Stimulated activated CD8-positive, alpha-beta memory T cell treated with anti-CD3 and anti-CD28 coated beads, Interleukin-4, amount 100 ng/mL, for 4 hours (primary cell): ENCODE measurements at places on chromosomes 3 and 15.

DNA sequence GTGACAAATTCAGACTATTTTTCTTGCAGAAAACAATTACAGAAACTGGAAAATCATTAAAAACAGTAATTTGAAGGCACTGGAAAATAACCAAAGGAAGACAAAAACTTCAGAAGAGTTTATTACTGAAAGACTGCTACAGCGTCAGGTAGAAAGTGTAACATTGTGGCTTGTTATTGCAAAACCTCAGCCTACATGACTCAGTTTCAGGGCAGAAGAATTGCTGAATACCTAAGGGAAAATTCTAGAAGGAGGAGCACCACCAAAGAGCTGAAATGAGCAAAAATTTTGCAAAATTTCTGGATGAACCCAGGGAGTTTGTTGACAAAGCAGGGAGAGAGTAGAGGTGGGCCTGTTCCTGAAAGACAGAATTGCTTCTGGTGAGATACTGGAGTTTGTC is 219.6 kb downstream of the C3orf38 start:
- DNase-seq = no peak

DNA sequence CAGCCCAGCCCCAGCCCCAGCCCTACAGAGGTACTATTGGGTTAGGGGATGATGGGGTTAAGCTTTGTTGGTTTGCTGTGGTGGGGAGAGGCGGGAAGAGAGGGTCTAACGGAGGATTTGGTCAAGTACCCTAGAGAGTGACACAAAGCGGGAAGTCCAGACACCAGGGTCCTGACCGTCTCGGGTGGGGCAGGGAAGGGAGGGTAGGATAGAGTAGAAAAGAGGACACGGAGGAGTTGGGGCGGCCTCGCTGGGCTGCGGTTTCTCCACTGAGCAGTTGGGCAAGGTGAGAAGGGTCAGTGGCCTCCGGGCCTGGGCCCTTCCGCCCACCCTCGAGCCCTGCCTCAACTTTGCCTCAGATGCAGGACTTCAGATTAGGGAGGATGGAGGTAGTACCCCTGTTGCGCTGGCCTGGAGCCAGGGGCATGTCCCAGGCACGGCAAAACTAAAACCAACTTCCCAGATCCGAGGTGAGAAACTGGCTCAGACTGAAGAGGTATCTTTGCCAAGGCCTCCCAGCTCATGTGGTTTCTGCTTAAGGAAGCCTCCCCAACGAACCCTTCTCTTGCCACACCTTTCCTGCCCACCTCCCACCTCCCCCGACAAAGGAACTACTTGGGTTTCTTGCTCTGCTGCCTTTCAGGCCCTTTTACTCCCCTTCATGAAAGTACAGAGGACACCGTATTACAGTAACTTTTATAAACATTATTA is 551 bp downstream of the PML start:
- DNase-seq = no peak

- DNase-seq = no peak
Observed at GRCh38 chr3:170414202-170414663, 4.4 kb upstream of the CLDN11 start.

DNA sequence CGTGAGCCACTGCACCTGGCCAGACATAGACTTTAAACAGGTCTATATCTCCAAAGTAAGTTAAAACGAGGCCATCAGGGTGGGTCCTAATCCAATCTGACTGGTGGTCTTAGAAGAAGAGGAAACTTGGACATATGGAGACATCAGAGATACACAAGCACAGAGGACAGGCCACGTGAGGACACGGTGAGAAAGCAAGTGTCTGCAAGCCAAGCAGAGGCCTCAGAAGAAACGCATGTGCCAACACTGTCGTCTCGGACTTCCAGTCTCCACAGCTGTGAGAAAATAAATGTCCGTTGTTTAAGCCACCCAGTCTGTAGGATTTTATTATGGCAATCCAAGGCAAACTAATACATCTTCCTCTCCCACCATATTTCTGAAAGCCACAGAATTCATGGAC is 43.9 kb downstream of the MRPL46 start:
- no peak for DNase-seq

DNA sequence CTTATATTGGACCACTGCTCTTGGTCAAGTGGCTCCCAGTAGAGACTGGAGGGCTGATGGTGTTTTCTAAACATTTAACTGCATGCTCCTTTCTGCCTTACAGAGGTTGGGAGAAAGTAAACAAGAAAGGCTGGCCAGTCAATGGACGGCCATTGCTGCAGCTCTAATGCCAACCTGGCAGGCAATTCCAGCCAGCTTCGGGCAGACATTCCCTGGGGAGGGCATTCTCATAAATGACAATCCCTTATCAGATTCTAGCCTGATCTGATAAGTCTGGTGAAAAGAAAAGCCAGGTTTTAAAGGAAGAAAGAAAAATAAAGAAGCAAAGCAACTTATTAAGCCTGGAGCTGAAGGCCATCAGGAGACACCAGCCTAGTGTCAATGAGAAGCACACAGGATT is 60.7 kb downstream of the FRMD4B start:
- no peak for DNase-seq

DNA sequence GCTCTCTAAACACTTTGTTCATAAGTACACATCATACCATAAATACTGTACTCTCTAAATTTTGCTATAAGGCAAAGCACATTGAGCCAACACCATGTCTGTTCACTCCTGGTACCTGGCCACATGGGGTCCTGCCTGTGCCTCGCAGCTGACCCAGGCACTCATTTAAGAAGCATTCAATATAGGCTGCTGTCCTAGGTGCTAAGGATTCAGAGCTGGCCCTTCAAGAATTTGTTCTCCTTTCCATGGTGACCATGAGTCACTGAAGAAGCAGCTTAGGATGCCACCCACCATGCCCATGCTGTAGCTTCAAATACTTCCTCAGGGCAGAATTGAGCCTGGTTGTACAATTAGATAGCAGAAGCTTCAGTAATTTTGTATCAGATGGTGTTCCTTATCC is 119.2 kb upstream of the ZBED2 start:
- DNase-seq = no peak

GRCh38 chr3:95049841-95050240 is 987.0 kb downstream of the NSUN3 start:
- DNase-seq = no peak

GRCh38 chr3:115648559-115648958 is 25.2 kb downstream of the GAP43 start:
- no peak for DNase-seq

- DNase-seq = no peak
Observed at GRCh38 chr3:177751770-177752169, 554.5 kb upstream of the TBL1XR1 start.

DNA sequence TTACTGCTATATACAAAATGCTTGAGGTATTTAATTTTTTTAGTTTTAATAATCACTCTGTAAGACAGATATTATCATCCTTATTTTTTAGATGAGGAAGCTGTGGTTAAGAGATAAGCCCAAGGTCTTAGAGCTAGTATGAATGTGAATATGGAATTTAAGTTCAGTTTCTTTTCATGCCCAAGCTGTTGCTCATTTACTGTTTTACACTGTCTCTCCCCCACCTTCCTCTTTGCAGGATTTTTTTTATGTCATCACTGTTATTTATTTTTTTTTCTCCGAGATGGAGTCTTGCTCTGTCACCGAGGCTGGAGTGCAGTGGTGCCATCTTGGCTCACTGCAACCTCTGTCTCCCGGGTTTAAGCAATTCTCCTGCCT is 22.5 kb downstream of the MAP2K5 start:
- no peak for DNase-seq

GRCh38 chr15:48437178-48437577 is 105.9 kb downstream of the DUT start:
- no peak for DNase-seq

GRCh38 chr3:139295040-139295439 is 48.8 kb upstream of the MRPS22 start:
- DNase-seq = no peak

GRCh38 chr3:89264037-89264560 is 156.7 kb downstream of the EPHA3 start:
- DNase-seq = no peak

GRCh38 chr3:114756506-114757279 is 390.4 kb downstream of the ZBTB20 start:
- DNase-seq = no peak

GRCh38 chr3:192481638-192482037 is 245.7 kb downstream of the FGF12 start:
- DNase-seq = no peak

GRCh38 chr3:139455206-139455605 is 21.1 kb downstream of the RBP2 start:
- no peak for DNase-seq

- no peak for DNase-seq
Observed at GRCh38 chr15:60419753-60420152, 22.0 kb upstream of the ANXA2 start.

GRCh38 chr15:68228971-68229385 is 550 bp downstream of the CLN6 start:
- no peak for DNase-seq

- no peak for DNase-seq
Observed at GRCh38 chr15:99414755-99415731, 150.7 kb upstream of the MEF2A start.

DNA sequence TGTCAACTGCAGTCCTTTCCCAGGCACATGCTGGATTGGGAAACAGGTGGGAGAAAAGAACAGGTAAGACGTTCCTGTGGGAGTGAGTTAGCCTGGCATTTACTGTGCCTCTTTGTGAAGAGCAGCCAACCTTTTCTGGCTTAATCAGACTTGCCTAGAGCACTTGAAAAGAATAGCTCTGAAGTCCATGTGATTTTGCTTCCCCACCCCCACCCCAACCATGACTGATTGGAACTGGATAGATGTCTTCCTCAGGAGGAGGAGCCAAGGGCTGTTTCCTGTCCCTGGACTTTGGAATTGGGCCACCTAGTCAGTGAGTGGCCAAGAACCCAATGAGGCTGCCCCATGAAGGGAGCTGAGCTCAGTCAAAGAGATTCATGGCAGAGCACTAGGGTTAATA is 4.7 kb upstream of the TMEM41A start:
- no peak for DNase-seq

DNA sequence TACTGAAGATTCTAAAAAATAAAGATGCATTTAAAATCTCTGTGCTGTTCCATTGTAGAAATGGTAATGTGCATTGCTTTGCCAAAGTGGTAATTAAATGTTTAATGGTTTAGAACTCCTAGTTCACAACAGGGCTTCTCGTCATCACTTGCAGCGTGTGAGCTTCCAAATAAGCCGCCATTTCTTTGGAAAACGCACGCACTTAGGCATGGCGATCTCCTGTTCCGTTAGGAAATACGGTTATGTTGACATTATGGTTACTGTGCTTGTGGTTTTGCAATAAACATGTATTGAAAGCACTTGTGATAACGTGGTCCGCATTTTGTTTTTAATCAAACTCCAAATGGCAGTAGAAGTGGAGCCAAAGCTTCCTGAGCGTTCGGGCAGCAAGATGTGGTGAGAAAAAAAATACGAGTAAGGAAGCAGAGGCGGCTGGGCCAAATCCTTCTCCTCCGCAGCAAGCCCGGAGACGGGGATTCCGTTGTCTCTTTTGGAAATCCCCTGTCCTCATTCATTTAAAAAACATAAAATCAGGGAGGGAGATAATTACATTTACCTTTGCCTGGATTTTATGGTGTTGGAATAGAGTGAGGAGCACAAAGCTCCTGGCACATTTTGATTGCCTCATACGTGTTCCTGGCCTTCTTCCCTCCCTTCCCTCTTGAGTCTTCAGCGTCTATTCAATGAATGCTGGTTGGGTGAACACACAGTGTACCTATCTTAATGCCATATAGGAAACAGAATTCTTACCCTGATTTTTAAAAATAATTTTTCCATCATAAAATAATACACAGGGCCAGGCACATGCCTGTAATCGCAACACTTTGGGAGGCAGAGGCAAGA is 97.5 kb downstream of the SLC49A4 start:
- no peak for DNase-seq

DNA sequence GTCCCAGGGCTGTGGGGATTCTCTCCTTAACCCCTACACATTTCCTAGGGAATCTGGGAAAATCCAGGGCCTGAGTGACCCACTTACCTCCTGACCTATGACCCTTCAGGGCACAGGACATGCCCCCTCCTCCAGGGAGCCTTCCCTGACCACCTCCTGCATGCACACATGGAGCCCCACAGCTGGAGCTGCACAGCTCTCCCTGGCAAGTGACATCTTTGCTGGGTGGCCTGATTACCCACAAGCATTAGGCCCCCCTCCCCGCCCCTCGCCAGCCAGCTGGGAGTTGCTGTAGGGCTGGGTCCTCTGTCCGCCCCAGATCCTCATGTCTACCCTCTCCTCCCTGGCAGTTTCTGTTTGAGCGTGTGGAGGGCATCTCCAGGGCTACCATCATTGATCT is 21.4 kb downstream of the HDAC11 start:
- DNase-seq = no peak

- DNase-seq = no peak
Observed at GRCh38 chr3:164230385-164231094, 847.8 kb downstream of the SI start.

GRCh38 chr3:45927881-45928280 is 15.4 kb upstream of the CXCR6 start:
- DNase-seq = no peak

- DNase-seq = no peak
Observed at GRCh38 chr3:113249111-113249510, 37.8 kb downstream of the BOC start.

DNA sequence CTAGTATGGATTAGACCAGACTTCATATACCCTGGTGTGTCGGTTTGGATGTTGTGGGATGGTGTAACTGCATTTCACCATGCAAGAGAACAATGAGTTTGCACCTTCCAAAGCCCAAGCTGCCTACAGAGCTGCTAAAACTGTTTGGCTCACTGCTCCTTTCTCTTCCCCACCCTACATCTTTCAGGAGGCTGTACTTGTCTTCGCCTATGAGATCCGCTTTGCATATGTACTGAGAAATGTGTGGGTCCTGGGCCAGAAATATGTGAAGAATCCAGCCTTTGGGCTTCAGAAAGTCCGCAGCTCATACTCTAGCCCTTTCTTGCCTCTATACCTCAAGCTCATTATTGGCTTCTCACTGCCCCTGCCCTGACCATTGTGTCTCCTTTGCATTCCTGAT is 1060.0 kb downstream of the NTRK3 start:
- DNase-seq = no peak

DNA sequence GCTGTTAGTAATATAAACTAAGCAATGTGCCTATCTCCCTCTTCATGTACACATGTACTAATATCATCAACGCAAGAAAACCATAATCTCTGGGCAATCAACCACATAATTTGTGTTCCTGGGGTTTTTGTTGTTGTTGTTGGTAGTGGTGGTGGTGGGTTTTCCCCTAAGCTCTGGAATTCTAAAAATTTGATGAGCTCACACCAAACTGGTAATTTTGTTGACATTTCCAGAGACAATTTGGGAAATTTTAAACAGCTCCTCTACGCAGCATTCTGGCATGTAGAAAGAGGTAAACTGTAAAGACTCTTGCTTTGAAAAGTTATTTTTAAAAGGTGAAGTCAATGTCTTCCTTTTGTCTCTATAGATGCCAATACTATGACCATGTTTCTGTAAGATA is 126.7 kb downstream of the IGSF11 start:
- no peak for DNase-seq

GRCh38 chr3:184260724-184261269 is 556 bp downstream of the CAMK2N2 start:
- no peak for DNase-seq

- no peak for DNase-seq
Observed at GRCh38 chr3:106058475-106058874, 189.7 kb upstream of the CBLB start.

GRCh38 chr3:127735767-127736693 is 63.3 kb downstream of the ABTB1 start:
- no peak for DNase-seq
